Hypothalamus (tissue), 51 donors: ENCODE measurements at places on chromosomes 12 and 14.

DNA sequence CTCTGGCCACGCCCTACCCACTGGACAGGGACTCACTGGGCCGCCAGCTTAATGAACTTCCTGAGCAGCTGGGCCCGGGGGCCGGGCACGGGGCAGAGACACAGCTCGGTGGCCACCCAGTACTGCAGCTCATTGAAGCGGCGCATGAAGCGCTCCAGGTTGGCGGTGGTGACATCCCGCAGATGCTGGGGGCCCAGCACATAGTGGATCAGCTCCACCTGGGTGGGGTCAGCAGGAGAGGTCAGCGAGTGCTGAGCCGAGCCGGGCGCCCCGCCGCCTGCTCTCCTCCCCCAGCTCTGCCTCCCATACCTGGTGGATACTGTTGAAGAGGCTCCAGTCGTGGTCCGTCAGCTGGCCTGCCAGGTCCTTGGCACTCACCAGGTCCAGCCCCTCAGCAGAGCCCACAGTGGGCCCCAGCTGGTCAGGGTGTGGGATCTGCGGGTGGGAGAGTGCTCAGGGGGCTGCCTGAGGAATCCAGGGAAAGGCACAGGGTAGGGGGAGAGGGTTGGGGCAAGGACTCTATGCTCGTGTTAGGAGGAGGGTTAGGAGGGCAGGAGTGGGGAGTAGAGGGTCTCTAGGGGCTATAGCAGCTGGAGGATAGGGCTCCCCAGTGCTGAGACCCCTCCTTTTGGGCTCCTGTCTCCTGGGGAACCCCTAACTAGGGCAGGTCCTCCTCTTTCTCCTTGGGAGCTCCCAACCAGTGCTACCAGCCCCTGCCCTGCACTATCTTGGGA is 15.5 kb upstream of the ENDOU start:
- no peak for DNase-seq

DNA sequence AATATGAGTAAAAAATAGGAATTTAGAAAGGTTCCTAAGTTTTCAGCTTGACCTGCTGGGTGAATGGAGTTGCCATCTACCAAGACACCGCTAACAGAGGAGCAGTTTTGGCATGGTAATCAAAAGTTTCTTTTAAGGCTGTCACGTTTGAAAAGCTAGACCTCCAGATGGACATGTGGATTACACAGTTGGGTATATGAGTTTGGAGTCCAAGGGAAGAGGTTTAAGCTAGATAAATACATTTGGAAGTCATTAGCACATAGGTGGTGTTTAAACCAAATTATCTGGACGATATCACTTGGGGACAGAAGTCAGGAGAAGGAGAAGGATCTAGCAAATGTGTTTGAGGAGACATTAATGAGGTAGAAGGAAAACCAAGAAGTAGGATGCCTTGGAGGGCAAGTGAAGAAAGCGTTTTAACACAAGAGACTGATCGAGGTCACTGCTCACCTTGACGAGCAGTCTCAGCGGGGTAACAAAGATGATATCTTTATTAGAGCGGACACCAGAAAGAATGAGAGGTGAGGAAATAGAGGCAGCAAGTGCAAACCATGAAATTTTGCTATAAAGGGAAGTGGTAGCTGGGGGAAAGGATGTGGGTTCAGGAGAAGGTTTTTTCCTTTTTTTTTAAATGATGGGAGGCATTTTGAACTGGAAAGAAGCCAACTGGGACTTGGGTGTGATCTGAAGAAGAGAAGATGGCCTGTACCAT is 17.6 kb downstream of the PNP start:
- DNase-seq = no peak

- no peak for DNase-seq
Measured at GRCh38 chr12:95546491-95546813, 4.8 kb downstream of the USP44 start.

DNA sequence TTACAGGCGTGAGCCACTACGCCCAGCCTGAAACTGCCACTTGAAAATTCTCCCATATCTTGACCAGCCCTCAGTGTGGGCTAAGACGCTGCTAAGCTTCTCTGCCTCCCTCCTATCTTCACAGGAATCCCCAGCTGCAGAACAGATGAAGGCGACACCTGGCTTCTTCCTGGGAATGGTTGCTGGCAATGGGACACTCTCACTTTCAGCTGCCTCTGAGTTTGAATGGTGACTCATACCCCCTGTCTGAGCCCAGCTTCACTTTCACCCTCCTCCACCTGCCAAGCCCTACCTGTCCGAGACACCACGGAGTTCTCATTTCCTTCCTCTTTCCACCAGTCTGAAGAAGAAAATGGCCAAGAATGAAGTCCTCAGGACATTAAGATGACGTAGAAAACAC is 18.3 kb upstream of the VASH1 start:
- no peak for DNase-seq

GRCh38 chr14:33165144-33165925 is 226.7 kb downstream of the NPAS3 start:
- DNase-seq = no peak

- DNase-seq = no peak
Measured at GRCh38 chr14:72788255-72788654, 105.6 kb downstream of the DPF3 start.

GRCh38 chr14:89327771-89328212 is 89.2 kb downstream of the FOXN3 start:
- DNase-seq = no peak

- DNase-seq = no peak
Measured at GRCh38 chr12:123120452-123121166, 30.3 kb downstream of the PITPNM2 start.

DNA sequence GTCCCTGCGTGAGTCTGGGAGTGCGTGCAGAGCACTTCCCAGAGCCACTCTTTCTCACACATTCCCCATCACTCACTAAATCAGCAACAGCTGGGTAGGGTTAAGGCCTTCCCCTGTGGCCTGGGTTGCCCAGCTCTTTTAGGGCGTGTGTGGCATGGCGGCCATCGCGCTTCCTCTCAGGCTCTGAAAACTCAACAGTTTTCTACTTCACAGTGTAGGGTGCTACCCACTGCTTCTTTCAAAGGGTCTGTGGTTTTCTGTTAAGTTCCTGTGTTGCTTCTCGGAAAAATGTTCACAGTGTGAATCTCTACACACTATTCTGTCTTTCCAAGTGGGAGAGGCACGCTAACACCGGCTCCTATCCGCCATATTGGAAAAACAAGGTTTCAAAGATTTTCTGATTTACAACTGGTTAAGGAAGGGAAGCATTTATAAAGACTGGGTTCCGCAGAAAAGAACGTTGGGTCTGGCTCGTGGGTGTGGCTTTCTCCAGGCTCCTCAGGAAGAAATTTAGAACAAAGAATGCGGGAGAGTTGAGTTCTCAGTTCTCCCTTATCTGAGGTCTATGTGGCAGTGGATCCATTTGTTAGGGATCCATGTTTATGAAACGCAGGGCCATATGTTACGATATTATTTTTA is 34.9 kb upstream of the AEBP2 start:
- no peak for DNase-seq

GRCh38 chr12:109504068-109504467 is 26.6 kb downstream of the UBE3B start:
- no peak for DNase-seq

DNA sequence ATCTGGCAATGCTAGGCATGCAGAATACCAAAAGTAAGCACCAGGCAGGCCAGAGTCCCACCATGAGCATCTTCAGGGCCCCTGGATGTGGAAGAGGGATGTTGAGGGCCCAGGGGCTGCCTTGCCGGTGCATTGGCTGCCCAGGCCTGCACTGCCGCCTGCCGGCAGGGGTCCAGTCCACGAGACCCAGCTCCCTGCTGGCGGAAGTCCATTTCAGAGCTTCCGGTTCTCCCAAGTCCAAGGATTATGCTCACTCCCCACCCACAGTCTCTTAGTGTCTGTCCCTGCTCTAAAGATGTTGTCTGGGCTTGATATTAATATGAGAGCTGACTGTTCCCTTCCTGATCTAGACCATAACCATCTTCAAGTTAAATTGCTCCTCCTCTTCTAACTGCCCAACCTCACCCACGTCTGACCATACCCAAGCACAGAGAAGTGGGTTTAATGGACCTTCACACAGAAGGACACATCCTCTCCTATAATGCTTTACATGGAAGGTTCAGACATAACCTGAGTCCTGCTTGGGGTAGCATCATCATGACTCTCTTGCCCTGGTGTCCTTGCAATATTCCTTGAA is 117.4 kb downstream of the DAD1 start:
- DNase-seq = peak; percentile 35

DNA sequence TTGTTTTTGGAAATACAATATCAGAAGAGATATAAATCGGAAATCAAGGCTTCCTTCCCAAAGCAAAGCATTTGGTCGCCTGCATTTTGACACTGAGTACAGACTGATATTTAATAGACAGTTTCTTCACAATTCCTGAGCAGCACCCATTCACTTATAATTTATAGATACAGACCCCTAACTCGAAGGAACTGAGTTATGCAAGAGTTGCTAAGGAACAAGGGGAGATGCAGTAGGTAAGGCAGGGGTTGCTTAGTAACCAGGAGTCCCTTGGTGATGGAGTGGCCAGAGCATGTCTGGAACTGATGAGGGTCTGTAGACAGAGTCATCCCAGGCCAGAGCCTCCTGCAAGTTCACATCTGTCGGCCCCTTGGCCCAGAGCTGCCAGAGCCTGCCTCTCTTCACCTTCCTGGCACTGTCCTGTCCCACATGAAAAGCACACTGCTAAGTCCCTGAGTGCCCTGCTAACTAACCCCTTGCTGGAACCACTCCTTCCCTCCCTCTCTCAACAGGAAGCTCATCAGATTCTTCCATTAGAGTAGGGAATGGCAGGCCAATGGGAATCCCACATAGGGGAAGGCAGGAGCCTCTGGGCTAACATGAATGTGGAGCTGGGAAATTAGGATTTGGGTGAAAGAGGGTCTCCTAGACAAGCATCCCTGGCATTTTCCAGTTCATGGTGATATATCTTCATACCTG is 3.6 kb upstream of the DHRS2 start:
- no peak for DNase-seq

- DNase-seq = no peak
Measured at GRCh38 chr12:122029620-122030423, 8.1 kb downstream of the BCL7A start.

GRCh38 chr14:68089146-68089731 is 269.7 kb downstream of the RAD51B start:
- no peak for DNase-seq

- DNase-seq = no peak
Measured at GRCh38 chr14:50977863-50978528, 33.7 kb upstream of the PYGL start.

GRCh38 chr12:106010741-106011140 is 128.0 kb downstream of the NUAK1 start:
- DNase-seq = no peak

DNA sequence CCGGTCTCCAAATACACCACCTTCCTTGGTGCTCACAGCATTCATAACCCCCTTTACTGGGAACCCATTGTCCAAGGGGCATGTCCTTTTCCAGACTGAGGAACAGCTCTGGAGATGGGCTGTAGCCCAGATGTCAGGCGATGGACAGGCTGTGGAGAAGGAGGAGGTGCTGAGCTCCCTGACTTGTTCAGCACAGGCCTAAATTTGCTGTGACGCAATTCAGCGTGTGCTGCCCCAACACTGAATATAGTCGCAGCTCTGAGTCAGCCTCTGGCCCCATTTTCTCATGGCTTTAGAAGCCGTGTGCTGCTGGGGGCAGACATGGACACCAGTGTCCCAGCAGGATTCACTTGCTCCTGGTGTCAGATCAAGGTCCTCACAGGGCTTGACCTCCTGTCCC is 269.1 kb downstream of the EMP1 start:
- no peak for DNase-seq

DNA sequence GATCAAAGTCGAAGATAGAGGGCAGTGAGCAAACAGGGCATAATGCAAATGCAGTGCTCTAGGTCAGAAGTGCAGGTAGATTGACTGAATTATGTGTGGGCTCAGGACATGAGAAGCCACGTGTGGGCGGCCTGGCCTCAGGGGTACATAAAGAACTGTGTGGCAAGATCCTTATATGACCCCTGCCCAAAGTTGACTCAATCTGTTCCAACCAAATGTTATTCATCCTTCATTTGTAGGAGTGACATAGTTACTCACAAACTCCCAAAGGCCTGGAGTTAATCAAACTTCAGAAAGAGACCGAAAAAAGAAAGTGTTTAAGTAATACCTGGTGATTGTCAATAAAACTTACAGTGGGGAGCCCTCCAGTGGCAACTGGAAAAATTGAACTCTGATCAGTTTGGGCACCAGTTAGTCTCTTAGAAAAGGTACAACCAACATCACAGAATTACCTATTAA is 150.4 kb upstream of the FAR2 start:
- DNase-seq = no peak
